ENCODE measurements at places on chromosomes 1 and 21.
A peak's percentile ranks its signal among the peaks of the same experiment; 100 is the strongest.

DNA sequence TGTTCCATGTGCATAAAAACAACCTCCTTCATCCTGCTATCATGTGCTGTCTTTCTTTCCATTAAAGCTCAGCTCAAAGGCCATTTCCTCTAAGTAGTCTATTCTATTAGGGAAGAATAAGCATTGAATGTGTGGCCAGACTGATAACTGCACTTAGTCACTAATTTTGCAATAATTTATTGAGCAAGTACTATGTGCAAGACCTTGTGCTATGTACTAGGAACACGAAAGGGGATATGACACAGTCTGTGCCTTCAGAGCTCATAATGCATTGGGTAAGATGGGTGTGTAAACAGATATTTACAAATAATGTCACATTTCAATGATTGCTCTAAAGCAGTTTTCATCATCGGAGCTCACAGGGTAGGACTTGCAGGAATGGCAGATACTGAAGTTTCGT lies 54.2 kb downstream of the NMNAT2 start:
- DNase-seq = peak; percentile 98

GRCh38 chr1:116002781-116003420 lies 26.6 kb downstream of the SLC22A15 start:
- no peak for DNase-seq

DNA sequence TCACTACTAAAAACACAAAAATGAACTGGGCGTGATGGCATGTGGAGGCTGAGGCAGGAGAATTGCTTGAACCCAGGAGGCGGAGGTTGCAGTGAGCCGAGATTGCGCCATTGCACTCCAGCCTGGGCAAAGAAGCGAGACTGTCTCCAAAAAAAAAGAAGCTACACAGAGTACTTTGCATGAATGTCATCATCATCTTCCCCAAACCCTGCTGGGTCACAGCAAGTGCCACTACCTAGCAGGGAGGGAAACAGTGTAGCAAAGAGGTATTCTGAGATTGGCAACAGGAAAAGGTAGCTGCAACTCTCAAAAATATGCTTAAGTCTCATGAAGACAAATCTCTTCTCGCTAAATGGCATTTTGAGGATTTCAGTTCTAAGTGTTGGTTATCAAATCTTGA lies 12.8 kb downstream of the NDC1 start:
- DNase-seq = no peak

DNA sequence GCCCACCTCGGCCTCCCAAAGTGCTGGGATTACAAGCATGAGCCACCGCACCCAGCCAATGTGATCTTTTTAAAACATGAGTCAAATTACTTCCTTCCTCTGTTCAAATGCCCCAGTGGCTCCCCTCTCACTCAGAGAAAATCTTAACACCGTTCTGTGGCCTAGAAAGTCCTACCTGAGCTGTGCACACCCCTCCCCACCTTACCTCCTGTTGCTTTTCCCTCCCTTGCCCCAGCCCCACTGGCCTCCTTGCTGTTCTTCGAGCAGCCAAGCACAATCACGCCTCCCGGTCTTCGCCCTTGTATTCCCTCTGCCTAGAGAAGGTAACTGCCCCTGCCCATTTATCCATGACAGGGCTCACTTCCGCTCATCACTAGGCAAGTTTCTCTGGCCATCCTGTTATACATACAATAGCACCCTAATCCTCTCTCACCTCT lies 62.6 kb upstream of the RPL11 start:
- DNase-seq = no peak

DNA sequence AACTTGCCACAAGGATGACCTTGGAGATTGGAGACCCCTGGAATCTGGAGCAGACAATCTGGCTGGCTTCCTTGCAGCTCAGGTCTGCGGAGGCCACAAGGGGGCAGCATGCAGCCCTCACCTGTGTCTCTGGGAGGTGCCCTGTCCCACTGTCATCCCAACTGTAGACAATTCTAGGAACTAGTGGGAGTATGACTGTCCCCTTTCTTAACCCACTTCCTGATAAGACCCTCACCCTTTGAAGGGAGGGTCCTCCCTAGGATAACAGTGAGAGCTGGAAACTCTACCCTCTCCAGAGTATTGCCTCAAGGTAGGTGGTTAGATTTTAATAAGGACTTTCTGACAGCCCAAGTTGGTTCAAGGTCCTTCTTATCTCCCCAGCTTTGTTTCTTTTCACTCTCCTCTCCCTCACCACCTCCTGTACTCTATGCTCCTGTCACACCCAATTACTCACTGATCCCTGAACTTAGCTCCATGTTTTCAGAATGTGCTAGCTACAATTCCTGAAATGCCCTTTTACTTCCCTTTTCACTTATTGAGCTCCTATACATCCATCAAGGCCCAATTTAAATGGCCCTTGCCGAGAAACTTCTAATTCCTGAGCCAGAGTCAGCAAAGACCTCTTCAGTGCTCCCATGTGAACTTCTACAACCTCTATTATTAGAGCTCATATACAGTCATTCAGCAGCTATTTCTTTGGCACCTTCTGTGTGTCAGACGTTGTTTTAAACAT lies 9.2 kb upstream of the KCNQ4 start:
- peak; percentile 37 for DNase-seq

DNA sequence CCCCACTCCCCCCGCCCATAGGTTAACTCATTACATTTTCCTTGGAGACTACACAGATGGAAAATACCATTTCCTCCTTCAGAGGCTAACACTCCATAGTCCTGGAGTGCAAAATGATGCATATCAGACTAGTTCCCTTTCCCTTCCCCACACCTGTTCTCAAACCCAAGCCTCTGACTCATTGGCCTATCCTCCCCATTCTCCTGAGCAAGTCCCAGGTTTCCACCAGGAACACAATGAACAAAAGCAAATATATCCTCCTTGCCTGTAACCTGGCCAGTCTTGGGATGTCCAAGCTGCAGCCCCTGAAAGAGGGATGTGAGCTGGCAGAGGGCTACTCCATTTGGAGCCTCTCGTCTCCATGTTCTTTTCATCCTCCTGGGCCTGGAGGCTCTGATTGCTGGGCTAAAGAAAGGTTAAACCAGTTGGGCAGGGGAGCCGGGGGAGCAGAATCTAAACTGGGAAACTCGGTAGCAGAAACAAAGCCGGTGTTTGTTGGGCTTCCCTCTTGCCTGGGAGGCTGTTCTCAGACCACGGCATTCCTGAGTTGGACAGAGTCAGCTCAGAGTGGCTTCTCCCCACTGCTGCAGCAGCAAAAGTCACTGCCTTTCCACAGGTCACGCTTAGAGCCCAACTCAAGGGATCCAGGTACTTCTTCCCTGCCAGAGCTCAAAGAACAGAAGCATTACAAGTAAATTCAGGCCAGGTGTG lies 13.9 kb downstream of the SSR2 start:
- DNase-seq = no peak

DNA sequence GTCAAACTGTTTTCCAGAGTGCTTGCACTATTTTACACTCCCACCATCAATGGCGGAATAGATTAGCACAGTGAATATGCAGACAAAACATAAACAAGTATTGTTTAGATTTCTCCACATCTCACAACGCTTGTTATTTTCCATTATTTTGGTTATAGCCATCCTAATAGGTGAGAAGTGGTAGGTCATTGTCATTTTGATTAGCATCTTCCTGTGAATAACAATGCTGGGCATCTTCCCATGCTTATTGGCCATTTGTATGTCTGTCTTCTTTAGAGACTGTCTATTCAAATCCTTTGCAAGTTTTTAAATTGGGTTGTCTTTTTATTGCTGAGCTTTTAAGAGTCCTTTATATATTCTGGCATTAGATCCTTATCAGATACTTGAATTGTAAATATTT lies 54.7 kb downstream of the LRRC71 start:
- DNase-seq = no peak

DNA sequence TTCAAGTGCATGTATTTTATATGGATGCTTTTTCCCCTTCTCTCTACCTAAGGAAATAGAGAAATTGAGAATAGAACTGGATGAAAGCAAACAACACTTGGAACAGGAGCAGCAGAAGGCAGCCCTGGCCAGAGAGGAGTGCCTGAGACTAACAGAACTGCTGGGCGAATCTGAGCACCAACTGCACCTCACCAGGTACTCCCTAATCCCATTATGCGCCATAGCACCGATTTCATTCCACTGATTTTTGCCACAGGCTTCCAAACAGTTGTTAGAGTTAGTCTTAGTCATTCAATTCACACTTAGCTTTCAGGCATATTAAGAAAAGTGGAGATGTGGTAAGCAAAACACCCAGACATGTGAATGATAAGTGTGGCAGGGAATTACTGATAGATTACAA lies 122.8 kb downstream of the SDCCAG8 start:
- DNase-seq = no peak

DNA sequence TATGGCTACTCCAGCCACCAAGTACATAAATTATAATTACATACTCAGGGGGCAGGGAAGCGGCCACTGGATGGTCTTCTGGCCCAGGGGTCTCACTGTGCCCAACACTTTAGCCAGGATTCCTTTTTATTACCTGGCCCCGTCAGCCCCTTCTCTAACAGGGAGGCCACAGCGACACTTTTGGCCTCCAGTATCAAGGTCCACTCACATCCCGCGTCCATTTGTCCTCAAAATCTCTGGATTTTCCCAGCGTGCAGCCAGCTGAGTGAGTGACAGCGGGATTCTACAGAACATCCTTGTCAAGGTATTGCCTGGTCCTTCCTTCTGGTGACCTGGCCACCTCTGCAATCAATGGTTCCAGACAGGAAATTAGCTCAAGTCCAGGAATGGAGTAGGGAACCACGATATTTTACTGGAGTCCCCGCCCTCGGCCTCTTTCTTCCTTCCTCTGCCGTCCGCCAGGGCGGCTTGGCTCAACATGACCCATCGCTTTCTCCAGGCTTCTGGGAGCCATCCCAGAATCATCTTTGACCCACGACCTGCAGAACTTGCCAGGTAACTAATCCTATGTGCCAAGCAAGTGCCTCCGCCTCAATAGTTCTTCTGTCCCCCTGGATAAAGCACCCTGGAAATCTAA lies 2.7 kb upstream of the COL6A2 start:
- no peak for DNase-seq

DNA sequence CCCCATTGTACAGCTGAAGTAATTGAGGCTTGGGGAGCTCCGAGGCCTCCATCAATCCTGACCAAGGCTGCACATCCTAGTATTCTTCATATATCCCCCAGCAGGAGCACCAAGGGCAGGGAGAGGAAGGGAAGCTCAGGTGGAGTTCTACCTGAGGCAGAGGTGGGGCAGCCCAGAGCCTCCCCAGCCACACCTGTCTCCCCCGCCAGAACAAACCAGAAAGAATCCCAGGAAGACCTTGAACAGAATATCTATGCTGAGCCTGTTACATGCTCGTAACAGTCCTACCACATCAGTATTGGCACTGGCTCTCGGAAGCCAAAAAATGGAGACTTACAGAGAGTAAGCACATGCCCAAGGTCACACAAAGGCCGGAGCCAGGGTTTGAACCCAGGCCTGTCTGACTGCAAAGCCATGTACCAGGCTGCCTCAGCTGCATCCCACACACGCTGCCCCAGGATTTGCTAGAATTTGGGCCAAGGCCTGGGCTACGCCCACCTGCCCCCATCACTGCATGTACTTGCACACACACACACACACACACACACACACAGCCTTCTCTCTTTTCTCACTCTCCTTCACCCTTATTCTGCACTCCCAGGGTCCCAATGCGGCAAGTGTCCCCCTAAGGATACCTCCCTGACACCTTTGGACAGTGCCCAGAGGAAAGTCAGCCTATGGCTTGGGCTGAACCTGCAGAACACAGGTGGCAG lies 4.5 kb downstream of the E2F2 start:
- DNase-seq = no peak

DNA sequence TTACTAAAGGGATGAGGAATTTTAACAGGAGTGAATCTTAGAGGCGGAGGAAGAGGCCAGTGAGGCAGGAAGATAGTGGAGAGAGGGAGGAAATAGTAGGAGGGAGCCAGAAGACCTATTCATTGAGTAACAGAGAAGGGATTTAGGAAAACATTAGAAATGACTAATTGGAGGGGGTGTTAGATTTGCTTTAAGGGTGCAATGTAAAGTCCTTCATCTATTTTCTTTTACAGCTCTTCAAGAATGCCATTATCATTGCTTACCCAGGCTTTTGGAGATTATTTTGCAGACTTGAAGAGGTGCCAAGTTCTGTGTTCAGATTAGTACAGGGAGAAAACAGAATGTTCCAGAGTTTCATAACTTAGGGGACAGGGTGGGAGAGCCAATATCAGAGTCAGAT lies 33.8 kb downstream of the OR10J1 start:
- no peak for DNase-seq

GRCh38 chr1:114192328-114192727 lies 38.7 kb upstream of the SYT6 start:
- DNase-seq = no peak

DNA sequence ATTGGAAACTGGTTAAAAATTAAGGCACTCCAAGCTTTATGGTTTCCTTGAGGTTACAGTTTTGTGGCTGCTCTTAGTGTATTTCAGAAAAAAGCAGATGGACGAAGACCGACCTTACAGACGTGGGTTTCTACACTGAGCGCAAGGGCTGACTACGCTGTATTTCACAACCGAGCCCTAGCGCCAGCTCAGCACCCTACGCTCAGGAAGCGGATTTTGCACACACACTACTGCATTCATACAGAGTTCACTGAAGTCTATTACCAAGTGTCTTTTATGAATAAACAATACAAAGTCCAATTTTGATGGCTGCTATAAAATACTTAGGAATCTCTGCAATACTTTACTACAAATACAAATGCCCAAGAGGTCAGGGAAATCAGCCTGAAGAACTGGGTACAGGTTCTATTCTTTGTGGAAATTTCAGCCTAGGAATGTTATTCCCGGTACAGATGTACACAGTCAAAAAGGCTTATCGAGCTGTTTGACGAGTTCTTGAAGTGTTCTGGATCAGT lies 23.8 kb downstream of the PTTG1IP start:
- peak; percentile 73 for DNase-seq

DNA sequence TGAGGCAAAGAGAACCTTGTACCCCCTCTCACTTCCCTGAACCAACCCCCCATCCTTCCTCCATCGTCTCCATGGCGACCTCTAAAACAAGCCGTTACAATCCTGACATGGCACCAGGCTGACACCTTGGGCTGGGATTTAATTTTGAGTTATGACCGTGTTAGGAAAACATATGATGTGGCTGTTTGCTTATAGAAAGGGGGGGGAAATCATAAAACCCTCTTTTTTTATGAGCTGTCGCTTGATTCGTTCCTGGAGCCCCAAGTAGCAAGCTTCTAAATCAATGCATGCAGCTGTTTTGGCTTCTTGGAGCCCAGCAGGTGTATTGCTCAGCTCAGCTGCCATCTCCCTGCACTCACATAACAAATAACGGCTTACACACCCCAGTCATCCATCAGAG lies 301.2 kb upstream of the SPAG17 start:
- no peak for DNase-seq

DNA sequence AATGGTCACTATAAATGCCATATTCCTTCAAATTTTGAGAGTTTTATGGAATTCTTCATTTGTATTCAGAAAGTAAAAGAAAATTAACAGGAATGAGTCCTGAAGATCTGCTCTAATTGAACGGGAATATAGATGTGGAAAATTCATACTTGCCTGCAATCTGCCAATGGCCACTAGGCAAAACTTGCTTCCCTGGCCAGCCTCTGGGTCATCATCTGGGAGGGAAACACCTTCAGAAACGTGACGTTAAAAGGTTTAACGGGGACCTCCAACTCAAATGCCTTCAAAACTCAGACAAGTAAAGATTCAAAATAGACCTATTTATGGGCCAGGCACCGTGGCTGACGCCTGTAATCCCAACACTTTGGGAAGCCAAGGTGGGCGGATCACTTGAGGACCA lies 21.7 kb upstream of the CTSK start:
- DNase-seq = no peak

GRCh38 chr21:36075953-36076352 lies 6.1 kb downstream of the CBR1 start:
- DNase-seq = no peak

- no peak for DNase-seq
These were observed 120.7 kb upstream of the SGIP1 start for GRCh38 chr1:66413136-66413837.

Data from inflammatory macrophage treated with lipopolysaccharide for 1 hour (primary cell).